ENCODE measurements at places on chromosomes 2 and 18. TPM values are rescaled to one million over a fixed set of nuclear protein-coding genes. Genes with fewer than 3 reads are reported as not detected.

AQP12A gene
- not detected for total RNA-seq

DAPL1 gene
- total RNA-seq, result not detected

EPAS1 gene
- 71.1 TPM for total RNA-seq

DSC3 gene
- total RNA-seq, result 0.15 TPM

ASXL3 gene
- total RNA-seq, result 0.66 TPM

CHRND gene
- total RNA-seq, result not detected

ZAP70 gene
- total RNA-seq, result not detected

PLEK gene
- total RNA-seq, result not detected

RABL2A gene
- 9.9 TPM for total RNA-seq

SNRNP27 gene
- total RNA-seq, result 35.1 TPM

ASPRV1 gene
- 0.33 TPM for total RNA-seq

DHRS9 gene
- not detected for total RNA-seq
